Transverse colon (tissue), 4 donors: ENCODE measurements at places on chromosomes 2 and 18. TPM values are rescaled to one million over a fixed set of nuclear protein-coding genes. Genes with fewer than 3 reads are reported as not detected.

DNA sequence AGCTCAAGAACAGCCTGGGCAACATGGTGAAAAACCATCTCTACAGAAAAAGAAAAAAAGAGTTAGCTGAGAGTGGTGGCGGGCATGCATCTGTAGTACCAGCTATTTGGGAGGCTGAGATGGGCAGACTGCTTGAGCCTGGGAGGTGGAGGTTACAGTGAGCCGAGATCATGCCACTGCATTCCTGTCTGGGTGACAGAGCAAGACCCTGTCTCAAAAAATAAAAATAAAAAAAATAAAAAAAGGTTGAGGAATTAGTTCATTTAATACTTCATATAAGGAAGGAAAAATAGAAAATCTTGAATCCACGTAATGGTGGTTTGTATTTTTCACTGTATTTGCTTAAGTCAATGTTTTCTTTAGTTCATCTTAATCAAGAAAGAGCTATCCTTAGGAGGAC is 241.7 kb downstream of the TGIF1 start:
- DNase-seq: no peak
- H3K4me3 ChIP-seq: no peak overlapping the region
- H3K27ac ChIP-seq: no peak overlapping the region
- H3K4me1 ChIP-seq: no peaks in the 10 kb centered on the region

Gene B3GNT7
- 113 TPM for total RNA-seq

DNA sequence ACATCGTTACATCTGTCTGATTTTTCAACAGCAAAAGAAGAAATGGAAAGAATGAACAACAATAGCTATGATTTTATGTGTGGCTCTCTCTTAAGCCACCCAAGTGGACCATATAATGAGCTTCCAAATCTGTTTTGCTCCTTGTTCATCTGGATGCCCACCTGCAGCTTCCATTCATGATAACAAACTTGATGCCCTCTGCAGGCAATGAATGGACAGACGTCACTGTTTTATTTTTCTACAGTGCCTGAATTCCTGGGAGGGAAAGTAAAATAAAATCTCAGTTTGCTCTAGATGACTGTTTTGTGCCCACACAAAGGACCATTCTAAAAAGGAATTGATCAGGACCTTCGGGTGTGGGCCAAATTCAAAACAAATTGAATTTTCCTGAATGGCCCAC is 5.0 kb downstream of the MREG start:
- no peaks in the 10 kb centered on the region for H3K36me3 ChIP-seq
- no peak overlapping the region for H3K27ac ChIP-seq
- no peaks in the 10 kb centered on the region for H3K4me1 ChIP-seq
- no peaks in the 10 kb centered on the region for H3K27me3 ChIP-seq
- no peak overlapping the region for H3K4me3 ChIP-seq

- DNase-seq: no peak
- H3K4me1 ChIP-seq: no peaks in the 10 kb centered on the region
- H3K27ac ChIP-seq: no peak overlapping the region
- H3K36me3 ChIP-seq: no peaks in the 10 kb centered on the region
- H3K4me3 ChIP-seq: no peak overlapping the region
These were observed 128.4 kb downstream of the NBAS start for GRCh38 chr2:15432642-15433256.

Gene GNAL
- 7.3 TPM for total RNA-seq

Gene ARHGAP28
- 3.3 TPM for total RNA-seq

Gene LRATD1
- 123 TPM for total RNA-seq

- H3K36me3 ChIP-seq: no peaks in the 10 kb centered on the region
- no peak overlapping the region for H3K27ac ChIP-seq
- H3K27me3 ChIP-seq: no peaks in the 10 kb centered on the region
- peaks cover 18% of the 10 kb centered on the region for H3K4me1 ChIP-seq
- no peak overlapping the region for H3K4me3 ChIP-seq
- DNase-seq: no peak
These were observed 79.8 kb downstream of the MAPRE2 start for GRCh38 chr18:35121038-35121437.

- no peaks in the 10 kb centered on the region for H3K27me3 ChIP-seq
- no peaks in the 10 kb centered on the region for H3K36me3 ChIP-seq
- no peak overlapping the region for H3K27ac ChIP-seq
- DNase-seq: peak; percentile 31
These were observed 201.0 kb upstream of the RBMS1 start for GRCh38 chr2:160694631-160695030.

Gene WDR7
- total RNA-seq: 31.8 TPM

GRCh38 chr2:56127010-56127409 is 56.8 kb upstream of the CCDC85A start:
- no peak for DNase-seq
- H3K36me3 ChIP-seq: no peaks in the 10 kb centered on the region
- H3K27ac ChIP-seq: no peak overlapping the region

DNA sequence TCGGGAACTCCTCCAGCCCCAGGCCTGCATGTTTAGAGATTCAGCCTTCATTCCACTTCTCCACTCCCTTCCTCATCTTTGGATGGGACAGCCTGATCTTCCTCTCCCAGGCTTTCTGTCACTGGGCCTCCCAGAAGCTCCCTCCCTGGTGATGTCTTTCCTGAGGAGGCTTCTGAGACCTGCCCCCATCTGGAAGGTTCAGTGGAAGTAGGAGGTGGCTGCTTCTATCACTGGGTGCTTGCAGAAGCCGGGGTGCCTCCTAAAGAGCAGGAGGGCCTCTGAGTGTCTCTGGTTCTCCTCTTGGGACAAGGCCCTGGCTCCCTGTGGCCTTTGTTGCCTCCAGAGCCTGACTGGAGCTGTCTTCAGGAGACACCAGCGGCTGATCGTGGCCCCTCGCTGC is 108.7 kb downstream of the CELF4 start:
- no peak overlapping the region for H3K27ac ChIP-seq
- H3K4me1 ChIP-seq: peaks cover 16% of the 10 kb centered on the region
- no peaks in the 10 kb centered on the region for H3K36me3 ChIP-seq

Gene PARD3B
- total RNA-seq: 32.6 TPM

- no peak overlapping the region for H3K4me3 ChIP-seq
- no peak for DNase-seq
- H3K4me1 ChIP-seq: no peaks in the 10 kb centered on the region
- no peaks in the 10 kb centered on the region for H3K27me3 ChIP-seq
- H3K36me3 ChIP-seq: no peaks in the 10 kb centered on the region
These were observed 160.5 kb upstream of the APCDD1 start for GRCh38 chr18:10293966-10294365.

GRCh38 chr2:176847575-176847974 is 365.0 kb upstream of the HNRNPA3 start:
- no peak overlapping the region for H3K4me3 ChIP-seq
- no peak overlapping the region for H3K27ac ChIP-seq
- DNase-seq: no peak
- H3K27me3 ChIP-seq: no peaks in the 10 kb centered on the region

DNA sequence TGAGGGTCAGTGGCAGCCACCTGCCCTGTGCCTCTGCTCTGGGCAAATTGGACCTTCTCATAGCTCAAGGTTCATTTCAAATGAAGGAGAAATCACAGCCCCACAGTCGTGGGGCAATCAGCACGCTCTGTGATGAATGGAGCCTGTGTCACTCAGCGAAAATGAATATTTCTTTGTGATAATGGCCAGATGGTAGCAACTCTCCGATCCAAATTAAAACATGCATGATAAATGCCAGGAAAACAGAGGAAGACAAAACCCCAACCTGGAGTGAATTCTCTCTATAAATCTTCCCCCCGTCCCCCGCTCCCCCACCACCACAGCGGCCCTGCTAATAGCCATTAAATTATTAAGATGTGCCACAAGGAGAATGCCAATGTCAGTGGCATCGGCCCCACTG is 258.4 kb downstream of the CELF4 start:
- H3K27me3 ChIP-seq: no peaks in the 10 kb centered on the region
- DNase-seq: no peak
- no peak overlapping the region for H3K27ac ChIP-seq
- H3K4me3 ChIP-seq: no peak overlapping the region

GRCh38 chr2:191500884-191501560 is 176.9 kb upstream of the NABP1 start:
- no peaks in the 10 kb centered on the region for H3K27me3 ChIP-seq
- no peaks in the 10 kb centered on the region for H3K36me3 ChIP-seq
- peaks cover 2% of the 10 kb centered on the region for H3K4me1 ChIP-seq
- no peak for DNase-seq
- no peak overlapping the region for H3K4me3 ChIP-seq

Gene SPDYA
- total RNA-seq: 1.8 TPM

Gene TSPYL6
- not detected for total RNA-seq

GRCh38 chr18:59911600-59911999 is 11.8 kb downstream of the PMAIP1 start:
- no peak overlapping the region for H3K27ac ChIP-seq
- no peak for DNase-seq
- H3K27me3 ChIP-seq: peaks cover 7% of the 10 kb centered on the region

DNA sequence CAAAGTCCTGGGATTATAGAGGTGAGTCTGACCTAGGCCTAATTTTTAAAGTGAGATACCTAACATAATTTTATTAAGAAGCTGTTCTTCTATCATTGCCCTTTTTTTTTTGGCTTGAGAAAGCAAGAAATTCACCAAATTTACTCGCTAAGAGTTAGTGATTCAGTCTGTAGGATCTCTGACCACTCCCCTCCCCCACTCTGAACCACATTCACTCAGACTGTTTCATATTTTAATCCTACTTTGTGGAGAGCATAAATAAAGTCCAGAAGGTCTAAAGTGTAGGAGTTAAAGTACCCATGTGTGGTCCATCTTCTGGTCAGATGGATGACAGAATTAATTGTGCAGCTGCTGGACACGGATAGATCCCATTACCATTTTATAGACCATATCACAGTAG is 115.8 kb upstream of the MGAT5 start:
- H3K36me3 ChIP-seq: no peaks in the 10 kb centered on the region
- no peak overlapping the region for H3K4me3 ChIP-seq
- peaks cover 74% of the 10 kb centered on the region for H3K4me1 ChIP-seq
- no peak for DNase-seq

GRCh38 chr2:200423541-200423940 is 86.3 kb downstream of the KCTD18 start:
- DNase-seq: no peak
- no peaks in the 10 kb centered on the region for H3K4me1 ChIP-seq
- no peaks in the 10 kb centered on the region for H3K27me3 ChIP-seq
- H3K4me3 ChIP-seq: no peak overlapping the region
- no peaks in the 10 kb centered on the region for H3K36me3 ChIP-seq

DNA sequence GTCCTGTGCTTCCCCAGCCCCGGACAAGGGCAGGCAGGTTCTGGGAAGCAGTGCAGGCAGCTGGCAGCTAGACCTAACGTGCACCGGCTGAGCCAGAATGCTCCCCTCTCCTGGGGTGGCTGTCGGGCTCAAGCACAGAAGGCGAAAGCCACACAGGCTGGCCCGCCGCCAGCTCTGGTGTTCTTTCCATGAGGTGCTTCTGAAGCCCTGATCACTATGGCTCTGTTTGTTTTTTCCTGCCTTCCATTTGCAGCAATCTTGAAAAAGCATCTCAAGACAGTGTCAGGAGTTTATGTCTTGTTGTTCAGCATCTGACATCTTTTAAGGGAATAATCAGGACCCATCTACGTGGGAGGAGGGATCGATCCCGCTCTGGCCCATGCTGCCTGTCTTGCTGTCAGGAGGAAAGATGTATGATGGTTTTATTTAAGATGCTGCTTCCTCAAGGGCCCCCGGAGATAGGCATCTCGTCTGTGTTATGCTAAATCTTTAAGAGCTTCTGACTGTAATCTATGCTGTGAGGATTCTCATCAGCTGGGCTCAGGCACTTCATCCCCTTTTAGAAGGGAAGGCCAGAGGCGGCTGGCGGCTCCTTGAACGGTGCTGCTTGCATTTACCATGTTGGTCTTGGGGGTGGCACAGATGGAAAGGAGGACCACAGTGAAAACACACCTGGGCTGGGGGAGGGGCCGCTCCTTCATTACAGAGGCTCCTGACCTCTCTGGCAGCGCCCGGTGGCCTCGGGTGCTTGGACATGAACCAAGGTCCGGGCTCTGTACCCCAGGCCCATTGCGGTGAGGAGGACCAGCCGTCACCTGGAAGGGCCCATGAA is 118.5 kb upstream of the HDAC4 start:
- no peak for DNase-seq
- no peaks in the 10 kb centered on the region for H3K36me3 ChIP-seq
- no peak overlapping the region for H3K4me3 ChIP-seq
- no peaks in the 10 kb centered on the region for H3K4me1 ChIP-seq
- H3K27me3 ChIP-seq: no peaks in the 10 kb centered on the region

GRCh38 chr2:172510548-172510947 is 45.3 kb upstream of the PDK1 start:
- H3K27me3 ChIP-seq: no peaks in the 10 kb centered on the region
- H3K4me1 ChIP-seq: no peaks in the 10 kb centered on the region
- H3K4me3 ChIP-seq: no peak overlapping the region
- no peak overlapping the region for H3K27ac ChIP-seq
- no peaks in the 10 kb centered on the region for H3K36me3 ChIP-seq

DNA sequence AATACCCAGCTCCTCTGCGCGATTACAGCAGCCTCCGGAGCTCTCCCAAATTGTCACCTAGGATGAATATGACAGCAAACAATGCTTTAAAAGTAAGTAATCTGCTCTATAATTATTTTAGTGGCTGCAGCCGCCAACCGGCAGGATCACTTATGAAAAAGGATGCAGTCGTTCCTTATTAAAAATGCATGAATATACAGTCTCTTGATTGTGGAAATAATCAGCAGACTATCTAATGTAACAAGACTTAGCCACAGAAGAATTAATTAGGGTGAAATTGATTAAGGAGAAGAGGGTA is 71.8 kb upstream of the STPG4 start:
- H3K4me3 ChIP-seq: no peak overlapping the region
- H3K4me1 ChIP-seq: peaks cover 38% of the 10 kb centered on the region
- no peak for DNase-seq
- no peaks in the 10 kb centered on the region for H3K36me3 ChIP-seq
- H3K27me3 ChIP-seq: no peaks in the 10 kb centered on the region
- H3K27ac ChIP-seq: no peak overlapping the region

DNA sequence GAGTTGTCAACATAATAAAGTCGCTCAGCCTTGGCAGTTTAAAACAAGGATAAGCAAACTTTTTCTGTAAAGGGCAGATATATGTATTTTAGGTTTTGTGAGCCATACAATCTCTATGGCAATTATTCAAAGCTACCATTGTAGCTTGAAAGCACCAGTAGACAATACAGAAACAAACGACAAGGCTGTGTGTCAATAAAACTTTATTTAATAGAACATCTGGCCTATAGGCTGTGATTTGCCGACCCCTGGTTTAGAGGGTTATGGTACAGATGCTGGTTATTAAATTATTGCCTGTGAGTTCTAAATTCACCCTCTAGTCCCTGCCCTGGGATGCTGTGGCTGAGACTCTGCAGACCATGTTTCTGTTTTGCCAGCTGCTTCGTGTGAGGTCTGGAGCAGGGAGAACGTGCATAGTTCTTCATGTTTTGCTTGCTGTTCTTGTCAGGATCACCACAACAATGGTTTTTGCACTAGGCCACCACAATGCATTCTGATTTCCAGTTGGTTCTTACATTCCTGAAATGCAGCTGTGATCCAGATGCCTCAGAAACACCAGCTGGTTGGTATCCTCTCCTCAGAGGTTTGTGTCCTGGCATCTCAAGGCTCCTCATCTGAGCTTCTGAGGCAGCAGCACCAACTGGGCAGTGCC is 46.6 kb downstream of the ICOS start:
- no peak overlapping the region for H3K4me3 ChIP-seq
- no peak overlapping the region for H3K27ac ChIP-seq
- H3K36me3 ChIP-seq: no peaks in the 10 kb centered on the region
- DNase-seq: no peak
- H3K4me1 ChIP-seq: no peaks in the 10 kb centered on the region

GRCh38 chr2:76318848-76319360 is 608.2 kb upstream of the GCFC2 start:
- H3K4me1 ChIP-seq: no peaks in the 10 kb centered on the region
- no peaks in the 10 kb centered on the region for H3K27me3 ChIP-seq
- no peak for DNase-seq
- H3K27ac ChIP-seq: no peak overlapping the region
- H3K36me3 ChIP-seq: no peaks in the 10 kb centered on the region
- H3K4me3 ChIP-seq: no peak overlapping the region
